ENCODE measurements at places on chromosomes 7 and 10.

DNA sequence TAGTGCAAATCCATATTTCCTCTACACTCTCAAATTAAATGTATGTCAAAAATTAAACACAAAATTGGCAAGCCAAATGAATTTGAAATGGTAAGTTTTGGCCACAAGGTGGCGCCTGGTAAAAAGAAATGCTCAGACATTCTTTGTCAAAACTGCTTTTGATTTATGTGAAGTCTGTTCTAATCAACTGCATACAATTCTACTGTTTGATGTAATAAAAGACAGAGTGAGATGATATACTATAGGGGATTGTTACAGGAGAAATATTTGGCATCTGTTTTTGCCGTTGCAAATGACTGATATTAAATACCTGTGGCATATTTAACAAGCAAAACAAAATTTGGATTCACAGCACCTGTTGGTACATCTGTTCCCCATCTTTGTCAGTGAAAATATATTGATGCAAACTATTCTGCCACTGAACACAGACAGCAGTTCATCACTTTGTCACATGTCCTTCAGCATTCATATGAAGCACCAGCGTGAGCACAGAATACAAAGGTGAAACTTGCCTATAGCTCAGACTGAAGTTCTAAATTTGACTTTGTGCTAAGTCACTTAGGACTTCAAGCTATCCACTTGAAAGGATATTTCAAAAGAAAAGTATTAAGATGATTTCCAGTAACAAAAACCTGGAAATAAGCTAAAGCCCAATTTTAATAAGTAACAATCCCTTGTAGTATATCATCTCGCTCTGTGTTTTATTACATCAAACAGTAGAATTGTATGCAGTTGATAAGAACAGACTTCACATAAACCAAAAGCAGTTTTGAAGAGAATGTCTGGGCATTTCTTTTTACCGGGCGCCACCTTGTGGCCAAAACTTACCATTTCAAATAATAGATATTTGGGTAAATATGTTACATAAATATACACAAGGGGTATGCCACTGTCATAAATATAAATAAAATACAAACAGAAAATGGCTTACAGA is 10.2 kb upstream of the CH25H start:
- DNase-seq: peak; percentile 31

DNA sequence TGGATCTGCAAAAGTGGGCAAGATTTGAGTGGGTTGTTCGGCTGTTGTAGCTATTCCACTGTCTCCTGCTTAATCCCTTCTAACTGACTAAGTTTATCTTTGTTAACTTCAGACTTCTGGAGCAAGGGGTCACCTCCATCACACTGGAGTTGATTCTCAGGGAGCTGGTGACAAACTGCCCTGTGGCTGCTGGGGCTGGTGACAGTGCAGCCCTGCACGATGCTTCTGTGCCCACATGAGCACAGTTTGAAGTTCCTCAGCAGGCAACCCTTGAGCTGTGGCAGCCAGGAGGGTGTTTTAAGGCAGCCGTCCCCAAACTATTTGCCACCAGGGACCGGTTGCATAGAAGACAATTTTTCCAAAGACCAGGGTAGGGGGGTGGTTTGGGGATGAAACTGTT is 40.5 kb downstream of the ADRB1 start:
- no peak for DNase-seq

DNA sequence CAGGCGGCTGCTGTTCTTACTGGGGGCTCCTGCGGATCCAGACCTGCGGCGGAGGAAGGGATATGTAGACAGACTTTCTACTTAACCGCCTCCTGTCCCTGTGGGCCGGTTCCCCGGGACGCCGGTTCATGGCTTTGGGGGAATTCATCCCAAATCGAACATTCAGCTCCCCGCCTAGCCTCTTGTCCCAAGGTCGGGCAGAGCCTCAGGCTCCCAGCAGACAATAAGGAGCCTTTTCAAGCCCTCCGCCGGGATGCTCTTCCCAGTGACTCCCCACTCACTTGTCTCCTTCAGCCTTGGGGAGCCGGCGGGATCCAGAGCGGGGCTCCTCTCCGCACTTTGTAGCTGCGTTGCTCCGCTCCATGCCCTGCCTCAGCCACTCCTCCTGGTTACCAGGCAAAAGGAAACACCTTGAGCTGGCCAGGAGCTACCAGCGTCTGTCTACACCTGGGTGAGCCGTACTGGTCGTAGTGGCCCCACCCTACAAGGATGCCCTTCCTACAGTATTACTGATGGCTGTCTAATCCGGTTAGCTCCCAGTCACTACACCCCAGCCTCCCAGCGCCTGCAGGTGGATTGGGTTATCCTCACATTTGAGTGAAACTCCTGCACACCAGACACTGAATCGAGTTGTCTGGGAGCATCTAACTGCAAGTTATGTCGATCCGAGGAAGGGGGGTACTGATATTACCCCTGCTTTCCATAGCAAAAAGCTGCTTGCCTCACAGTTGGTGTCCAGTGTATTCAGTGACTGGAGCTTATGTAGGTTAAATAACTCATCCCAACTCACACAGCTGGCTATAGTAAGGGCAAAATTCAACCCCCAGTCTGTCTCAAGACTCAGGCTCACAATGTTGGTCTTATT is at the start of gene C10orf95:
Gene C10orf95, minus strand, starts transcription at position 439 of the 865 bp plus-strand sequence. CDS start 450 bp downstream, outside the sequence.
- no peak for DNase-seq

GRCh38 chr7:119711104-119711503 is 561.9 kb upstream of the KCND2 start:
- DNase-seq: no peak

DNA sequence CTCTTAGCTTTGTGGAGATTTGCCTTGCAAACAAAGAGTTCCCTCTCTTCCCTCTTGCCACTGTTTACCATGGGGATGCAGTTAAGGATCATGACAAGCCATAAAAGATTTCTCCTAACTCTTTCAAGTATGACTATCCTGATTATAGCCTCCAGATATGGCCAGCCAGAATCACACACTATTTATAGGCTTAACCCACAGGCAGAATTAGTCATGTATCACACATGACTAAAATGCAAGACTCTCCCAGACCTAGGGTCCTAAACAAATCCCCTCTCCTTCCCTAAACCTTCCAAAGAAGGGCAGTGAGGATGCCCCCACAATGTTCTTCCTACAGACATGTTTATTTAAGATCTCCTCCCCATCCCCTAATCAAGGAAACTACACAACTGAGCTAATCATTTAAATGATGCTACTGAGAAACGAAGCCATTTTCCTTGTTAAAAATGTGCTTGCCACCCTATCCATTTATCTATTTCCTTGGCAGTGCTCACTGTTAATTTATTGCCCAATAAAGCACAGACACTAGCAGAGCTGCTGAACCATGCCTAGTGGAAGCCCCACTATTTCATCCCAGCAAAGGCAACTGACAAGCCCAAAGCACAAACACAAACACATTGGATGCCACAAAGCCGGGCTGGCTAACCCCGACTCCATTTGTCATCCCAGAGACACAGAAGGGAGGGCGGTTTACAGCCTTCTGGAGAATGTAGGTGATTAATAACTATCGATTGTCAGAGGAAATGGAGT is 363.4 kb downstream of the KCNMA1 start:
- DNase-seq: peak; percentile 61

- DNase-seq: no peak
These were observed 238.4 kb downstream of the KCNMA1 start for GRCh38 chr10:77398986-77399755.

GRCh38 chr7:139183878-139184338 is 47.1 kb upstream of the UBN2 start:
- DNase-seq: no peak

- DNase-seq: no peak
These were observed 996.4 kb downstream of the KCNMA1 start for GRCh38 chr10:76641215-76641614.

- DNase-seq: no peak
These were observed 129.3 kb upstream of the PHYHIPL start for GRCh38 chr10:59047180-59047579.

DNA sequence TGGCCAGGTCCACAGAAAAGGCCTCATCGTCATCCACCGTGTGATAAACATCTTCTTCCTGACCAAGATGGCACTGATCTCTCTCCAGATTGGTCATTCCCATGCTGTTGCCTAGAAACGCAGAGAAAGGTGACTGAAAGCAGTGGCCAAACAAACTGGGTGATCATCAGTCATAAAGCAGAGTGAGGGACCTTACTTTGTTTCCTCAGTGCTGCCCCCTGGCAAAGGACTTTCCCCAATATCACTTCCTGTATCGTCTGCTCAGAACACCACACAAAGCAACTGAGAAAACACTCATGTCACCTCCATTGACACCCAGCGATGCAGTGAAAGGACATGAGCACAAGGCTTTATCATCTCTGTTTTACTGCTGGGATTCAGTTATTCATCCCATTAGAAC is 40.0 kb upstream of the TM9SF3 start:
- no peak for DNase-seq

GRCh38 chr7:100407285-100408180 is 21.0 kb downstream of the ZCWPW1 start:
- DNase-seq: peak; percentile 60

DNA sequence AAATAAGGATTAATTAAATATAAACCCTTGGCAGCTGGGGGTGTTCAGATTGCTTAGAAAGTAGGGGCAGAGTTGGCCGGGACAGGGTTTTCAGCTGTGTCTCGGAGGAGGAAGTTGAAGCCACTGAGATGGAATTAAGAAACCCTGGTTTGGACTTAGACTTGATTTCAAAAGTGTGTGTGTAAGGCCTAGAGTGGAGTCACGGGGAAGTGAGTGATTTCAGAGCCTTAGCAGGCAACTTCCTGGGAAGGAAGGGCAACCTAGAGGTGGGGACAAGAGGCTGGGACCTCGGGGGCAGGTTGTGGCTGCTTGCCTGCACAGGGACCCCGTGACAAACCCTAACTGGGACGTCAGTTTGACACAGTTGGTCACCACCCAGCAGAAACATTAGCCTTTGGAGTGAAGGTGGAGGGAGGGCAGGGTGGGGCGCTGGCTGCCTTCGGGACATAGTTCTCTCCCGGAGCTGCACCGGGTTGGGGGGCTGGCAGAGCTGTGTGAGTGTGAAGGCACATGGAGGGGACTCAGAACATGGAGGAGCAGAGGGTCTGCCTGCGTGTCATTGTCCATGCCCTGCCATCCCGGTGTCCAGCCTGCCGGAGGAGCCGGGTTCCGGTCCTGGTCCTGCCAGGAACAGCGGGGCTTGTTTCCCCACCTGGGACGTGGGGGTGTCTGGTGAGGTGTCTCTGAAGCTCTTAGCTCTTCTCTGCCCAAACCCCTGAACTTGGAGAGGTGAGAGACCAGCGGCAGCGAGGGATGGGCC is 1.8 kb downstream of the BRI3 start:
- no peak for DNase-seq

GRCh38 chr10:30285970-30286369 is 63.1 kb downstream of the MTPAP start:
- DNase-seq: no peak

DNA sequence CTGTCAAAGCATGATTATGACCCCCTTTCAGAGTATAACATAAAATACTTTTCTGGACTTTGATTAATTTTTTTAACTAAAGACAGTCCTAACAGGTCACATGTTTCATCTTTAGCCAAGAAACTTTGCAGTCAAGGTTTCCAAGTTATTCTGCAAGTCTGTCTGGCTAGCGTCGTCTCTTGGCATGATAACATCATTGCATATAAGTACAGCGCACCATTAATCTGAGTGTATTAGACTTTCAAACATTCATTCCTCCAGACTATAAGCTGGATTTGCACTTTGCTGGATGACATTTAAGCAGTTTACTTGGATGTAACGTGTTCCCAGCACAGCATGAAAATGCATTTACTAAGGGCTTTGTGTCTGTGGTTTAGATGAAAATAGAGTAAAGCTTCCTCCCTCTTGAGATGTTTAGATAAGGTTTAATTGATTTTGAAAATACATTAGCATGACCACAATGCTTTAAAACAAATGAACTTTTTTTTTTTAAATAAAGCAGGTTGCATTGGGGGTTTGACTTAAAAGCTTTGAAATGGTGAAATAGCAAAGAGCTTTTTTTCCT is 349.0 kb upstream of the MTPN start:
- DNase-seq: no peak

DNA sequence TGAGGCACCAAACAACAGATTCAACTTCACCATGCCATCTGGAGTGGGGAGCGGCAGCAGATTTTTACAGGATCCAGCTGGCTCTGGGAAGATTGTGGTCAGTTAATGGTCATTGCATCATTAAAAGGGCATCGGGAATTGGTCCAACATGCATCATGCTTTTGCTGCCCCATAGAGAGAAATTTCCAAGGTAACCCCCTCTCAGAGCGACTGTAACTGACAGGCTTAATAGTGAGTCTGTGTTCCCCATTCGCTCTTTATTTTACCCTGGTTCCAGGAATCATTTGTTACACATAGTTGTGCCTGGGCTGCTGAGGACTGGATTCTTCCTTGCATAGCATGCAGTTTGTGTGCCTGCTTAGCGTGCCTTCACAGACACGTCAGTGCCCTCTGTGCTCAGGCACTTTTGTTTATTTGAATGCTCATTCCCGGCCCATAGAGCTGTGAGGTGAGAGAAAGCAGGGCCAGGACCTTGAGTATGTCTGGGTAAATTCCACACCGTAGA is 49.9 kb downstream of the CDHR3 start:
- peak; percentile 34 for DNase-seq

DNA sequence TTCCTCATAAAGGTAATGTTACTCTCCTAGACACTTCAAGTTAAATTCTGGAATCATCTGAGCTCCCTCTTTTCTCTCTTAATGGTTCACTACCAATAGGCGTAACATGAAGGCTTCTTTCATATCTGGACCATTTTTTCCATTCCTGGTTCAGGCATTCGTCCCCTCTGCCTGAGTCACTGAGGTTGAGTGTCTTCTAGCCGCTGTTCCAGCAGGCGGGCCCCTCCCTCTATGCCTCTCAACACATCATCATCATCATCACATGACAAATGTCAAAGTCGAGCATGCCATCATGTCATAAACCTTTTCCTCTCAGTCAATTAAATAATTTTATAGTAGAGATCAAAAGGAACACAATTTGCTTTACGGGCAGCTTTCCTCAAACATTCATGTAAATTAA is 168.9 kb upstream of the ASAH2 start:
- no peak for DNase-seq

- DNase-seq: no peak
These were observed 11.2 kb upstream of the WIPF3 start for GRCh38 chr7:29794959-29795629.

- DNase-seq: no peak
These were observed 710.6 kb upstream of the GALNT17 start for GRCh38 chr7:70421319-70421718.

- DNase-seq: no peak
These were observed 24.9 kb upstream of the PFKFB3 start for GRCh38 chr10:6177880-6178281.

- DNase-seq: no peak
These were observed 10.1 kb upstream of the SEMA3A start for GRCh38 chr7:84204655-84205054.

DNA sequence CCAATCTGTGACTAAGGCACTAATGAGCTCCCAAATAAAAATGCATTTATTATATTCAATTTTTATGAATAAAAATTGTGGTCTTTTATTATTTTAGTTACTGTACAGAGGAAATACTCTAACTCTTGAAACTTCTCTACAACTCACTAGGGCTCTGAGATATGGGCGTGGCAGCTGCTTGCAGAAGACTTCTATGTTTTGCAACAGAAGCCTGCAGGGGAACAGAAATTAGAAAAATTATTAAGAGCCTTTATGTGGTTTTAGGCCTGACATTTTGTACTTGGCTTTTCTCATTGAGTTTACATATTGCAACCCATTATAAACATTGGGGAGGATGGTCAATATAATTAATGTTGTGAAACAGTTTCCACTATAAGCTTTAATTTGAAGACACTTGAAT is 581.4 kb downstream of the TNS3 start:
- no peak for DNase-seq

GRCh38 chr10:57846307-57847065 is 421.2 kb downstream of the IPMK start:
- DNase-seq: no peak

All from NCI-H226 (cell line).